ENCODE measurements at places on chromosomes 5 and 9.
A peak's percentile ranks its signal among the peaks of the same experiment; 100 is the strongest.

GRCh38 chr5:73201547-73202513, 28.8 kb downstream of the TMEM174 start:
- DNase-seq = peak; percentile 46

- DNase-seq = peak; percentile 93
Observed at GRCh38 chr5:177311723-177312648, at the start of gene MXD3. TSS of gene MXD3 (minus strand) at chr5:177311898. CDS start at chr5:177311830, 68 bp downstream.

DNA sequence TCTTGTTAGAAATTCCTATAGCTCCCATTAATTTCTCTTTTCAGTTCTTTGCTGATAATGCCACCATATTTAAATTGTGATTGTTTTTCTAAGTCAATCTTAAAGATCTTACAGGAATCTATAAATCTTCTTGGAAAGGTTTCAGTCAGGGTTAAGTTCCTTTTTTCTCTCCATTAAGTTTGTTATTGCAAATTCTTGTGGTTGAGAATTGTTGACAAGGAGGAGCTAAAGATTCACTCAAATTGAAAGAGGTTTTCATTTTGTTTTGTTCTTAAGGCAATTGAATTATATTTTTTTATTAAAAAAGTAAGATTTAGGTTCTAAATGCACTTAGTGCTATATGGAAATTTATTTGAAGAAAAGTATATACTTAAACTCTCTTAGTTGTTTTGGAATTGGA, 213.4 kb downstream of the PRR16 start:
- DNase-seq = no peak

- DNase-seq = no peak
Observed at GRCh38 chr5:8288334-8288733, 419.4 kb downstream of the MTRR start.

- no peak for DNase-seq
Observed at GRCh38 chr5:109669991-109670706, 19.6 kb upstream of the MAN2A1 start.

DNA sequence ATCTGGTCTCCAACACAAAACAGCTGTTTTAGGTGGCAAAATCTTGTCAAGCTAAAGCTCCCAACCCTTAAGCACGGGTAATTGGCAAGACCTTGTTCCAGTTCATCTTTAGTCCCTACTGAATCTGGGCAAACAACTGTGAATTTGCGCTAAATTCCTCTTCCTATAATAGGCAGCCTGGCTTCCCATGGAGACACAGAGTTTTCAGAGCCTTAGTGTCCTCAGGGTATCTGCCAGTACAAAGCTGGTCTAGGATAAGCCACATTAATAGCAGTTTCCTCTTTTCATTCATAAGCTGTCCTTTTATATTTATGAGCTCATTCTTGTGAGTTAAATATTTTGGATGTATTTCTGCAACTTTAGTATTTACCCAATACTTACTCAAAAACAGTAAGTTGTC, 59.5 kb downstream of the FGF10 start:
- DNase-seq = no peak

DNA sequence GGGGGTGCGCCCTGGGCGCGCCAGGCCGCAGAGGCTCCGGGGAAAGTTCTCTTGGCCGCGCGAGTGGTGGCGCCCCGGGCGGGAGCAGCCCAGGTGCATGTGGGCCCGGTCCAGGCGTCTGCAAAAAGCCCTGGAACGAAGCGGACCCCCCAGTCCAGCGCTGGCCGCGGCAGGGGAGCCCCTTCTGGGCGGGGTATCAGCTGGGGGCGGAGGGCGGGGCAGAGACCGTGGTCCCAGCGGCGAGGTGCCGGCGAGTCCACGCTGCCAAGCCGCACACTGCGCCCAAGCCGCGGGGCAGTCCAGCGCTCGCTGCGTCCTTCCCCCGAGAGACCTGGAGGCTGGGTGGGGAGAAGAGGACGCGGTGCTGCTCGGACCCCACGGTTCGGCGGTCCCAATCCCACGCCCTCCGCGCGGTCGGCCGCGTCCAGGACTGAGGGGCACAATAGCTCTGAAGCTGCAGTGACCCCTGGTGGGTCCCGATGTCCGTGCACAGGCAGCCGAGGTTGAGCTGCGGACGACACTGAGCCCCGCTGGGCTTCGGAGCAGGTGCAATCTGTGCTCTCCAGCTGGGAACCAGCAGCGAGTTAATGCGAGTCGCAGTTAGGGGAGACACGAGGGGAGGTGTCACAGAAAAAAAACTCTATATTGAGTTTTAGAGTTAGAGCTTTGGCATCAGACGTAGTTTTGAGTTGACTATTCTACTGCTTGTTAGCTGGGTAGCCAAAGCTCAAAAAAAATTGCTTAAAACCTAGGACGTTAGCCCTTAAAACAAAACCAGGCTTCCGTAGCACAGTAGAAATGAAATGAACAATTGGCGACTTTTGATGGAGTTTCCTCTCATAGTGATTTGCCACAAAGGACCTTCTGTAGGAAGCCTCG, 1.1 kb upstream of the EPB41L4A start:
- DNase-seq = peak; percentile 55

DNA sequence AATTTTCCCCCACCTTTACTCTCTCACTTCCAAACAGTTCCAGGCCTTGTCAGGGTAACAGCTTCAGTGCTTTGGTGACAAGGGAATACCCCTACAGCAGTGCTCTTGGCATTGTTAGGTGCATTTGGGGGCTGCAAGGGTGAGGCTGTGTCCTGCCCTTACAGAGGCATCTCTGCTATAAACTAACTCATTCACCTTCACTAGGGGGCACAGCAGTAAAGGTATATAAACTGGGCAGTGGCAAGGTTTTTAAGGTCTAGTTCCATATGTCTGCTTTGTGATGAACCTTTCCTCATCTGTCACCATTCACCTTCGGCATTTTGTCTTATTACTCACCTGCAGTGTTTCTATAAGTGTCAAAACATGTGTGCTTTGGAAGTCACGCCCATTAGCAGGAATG, 79.1 kb upstream of the GPR151 start:
- no peak for DNase-seq

- DNase-seq = no peak
Observed at GRCh38 chr5:148208226-148208625, 5.4 kb downstream of the SPINK6 start.

DNA sequence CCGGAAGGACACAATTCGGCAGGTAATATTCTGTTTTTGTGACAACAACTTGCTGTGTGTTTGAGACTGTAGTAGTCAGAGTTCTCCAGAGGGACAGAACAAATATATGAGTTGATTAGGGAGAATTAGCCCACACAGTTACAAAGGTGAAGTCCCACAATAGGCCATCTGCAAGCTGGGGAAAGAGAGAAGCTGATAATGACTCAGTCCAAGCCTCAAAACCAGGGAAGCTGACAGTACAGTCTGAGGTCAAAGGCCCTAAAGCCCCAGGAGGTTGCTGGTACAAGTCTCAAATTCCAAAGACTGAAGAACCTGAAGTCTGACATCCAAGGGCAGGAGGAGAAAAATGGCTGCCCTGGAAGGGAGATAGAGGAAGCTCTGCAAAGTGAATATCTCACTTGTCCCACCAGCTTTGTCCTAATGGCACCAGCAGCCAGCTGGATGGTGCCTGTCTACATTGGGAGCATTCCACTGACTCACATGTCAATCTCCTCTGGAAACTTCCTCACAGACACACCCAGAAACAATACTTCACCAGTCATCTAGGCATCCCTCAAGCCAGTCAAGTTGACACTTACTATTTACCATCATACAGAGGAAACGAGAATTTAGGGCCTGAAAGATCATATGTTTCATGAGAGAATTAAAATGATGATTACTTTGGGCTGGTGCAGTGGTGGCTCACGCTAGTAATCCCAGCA, 36.3 kb upstream of the CTXN3 start:
- DNase-seq = no peak

GRCh38 chr5:164844348-164844747, 1338.9 kb downstream of the MAT2B start:
- DNase-seq = no peak

DNA sequence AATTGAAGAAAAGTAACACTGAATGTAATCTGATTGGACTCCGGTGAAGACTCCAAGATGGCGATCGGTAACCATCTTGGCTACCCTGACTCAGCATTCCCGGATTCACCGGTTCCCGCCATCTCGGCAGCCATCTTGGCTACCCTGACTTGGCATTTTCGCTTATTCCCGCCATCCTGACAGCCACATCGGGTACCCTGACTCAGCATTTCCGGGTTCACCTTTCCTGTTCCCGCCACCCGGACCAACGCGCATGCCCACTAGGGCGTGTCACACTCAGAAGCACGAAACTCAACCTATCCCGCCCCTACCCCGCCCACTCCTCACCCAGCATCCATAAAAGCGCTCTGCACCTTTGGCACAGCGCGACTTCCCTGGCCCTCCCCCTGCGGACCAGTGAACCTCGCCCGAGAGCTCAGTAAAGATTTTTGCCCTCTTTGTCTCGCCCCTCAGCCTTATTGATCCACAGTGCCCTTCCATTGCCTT, 17.2 kb downstream of the SPTLC1 start:
- no peak for DNase-seq

DNA sequence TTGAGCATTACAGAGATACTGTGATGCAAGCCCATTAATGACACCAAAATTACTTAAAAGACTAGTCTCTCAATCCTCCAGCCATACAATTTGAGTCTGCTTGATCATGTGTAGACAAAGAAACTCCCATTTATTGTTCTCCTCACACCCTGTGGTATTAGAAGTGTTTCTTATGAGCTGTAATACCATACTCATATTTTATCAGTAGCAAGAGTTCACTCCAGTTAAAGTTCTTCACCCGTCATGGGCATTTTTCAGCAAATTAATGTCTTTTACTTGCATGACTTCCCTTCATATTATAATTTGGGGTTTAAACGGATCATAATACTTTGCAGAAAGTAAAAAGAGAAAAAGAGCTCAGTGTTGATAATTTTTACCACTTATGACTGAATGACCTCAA, 242.9 kb downstream of the BNC2 start:
- DNase-seq = no peak

- DNase-seq = no peak
Observed at GRCh38 chr5:132203464-132203818, 24.2 kb downstream of the P4HA2 start.

- peak; percentile 20 for DNase-seq
Observed at GRCh38 chr5:69364414-69364813, 4.9 kb downstream of the AK6 start.

DNA sequence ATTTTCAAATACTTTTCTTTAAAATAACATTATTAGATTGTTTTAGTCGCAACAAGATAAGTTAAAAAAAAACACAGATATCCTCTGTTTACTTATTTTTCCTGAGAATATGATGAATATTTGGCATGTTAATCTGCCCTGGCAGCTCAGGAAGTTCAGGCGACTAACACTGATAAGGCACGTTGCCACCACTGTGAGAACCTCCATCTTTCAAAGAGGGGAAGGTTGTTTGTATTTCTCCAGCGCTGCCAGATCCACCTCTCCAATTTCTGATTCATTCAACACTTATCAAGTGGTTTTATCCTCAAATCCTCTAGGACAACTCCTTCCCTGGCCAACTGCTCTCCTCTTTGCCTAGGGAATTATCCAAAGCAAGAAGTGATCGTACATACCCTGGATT, 21.8 kb downstream of the CTNNAL1 start:
- no peak for DNase-seq

DNA sequence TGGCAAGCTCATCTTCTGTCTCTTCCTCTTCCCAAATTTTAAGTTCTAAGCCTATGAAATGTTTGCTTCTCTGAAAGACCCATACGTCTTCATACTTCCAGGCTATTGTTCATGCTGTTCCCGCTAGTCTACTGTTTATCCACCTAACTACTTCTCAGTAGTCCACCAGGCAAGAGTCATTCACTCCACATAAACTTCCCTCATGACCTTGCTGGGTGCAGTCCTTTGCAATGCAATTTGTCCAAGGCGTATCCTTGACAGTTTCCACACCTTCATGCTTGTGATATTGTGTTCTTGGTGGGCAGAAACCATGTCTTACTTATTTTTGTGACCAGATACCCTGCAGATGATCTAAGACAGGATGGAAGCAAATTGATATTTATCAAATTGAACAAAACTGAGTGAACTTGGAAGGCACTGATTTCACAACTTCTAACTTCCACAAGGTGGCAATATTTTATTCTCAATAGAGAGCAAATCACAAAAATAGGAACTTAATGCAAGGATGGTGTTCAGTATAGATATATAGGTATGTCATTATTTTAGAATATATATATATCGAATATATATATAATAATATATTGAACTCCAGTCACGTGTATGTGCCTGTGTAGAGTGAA, 30.3 kb downstream of the TYRP1 start:
- no peak for DNase-seq

DNA sequence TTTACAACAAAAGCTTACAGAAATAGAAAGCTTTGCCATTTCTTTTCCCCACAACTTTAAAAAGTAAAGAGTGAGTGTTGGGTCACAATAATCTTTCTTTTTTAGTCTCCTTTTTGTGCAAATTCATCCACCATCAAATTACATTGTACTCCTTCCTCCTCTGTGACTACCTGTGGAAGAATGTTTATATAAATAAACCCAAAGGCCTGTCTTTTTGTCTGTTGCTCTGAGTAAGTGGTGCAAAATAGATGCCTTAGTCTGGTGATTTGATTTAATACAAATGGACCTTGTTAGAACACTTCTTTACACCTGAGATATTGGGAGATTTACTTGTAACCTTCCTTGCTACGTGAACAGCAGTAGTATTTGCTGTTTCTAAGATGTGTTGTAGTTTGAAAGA, 53.5 kb upstream of the TAF11L2 start:
- DNase-seq = no peak

DNA sequence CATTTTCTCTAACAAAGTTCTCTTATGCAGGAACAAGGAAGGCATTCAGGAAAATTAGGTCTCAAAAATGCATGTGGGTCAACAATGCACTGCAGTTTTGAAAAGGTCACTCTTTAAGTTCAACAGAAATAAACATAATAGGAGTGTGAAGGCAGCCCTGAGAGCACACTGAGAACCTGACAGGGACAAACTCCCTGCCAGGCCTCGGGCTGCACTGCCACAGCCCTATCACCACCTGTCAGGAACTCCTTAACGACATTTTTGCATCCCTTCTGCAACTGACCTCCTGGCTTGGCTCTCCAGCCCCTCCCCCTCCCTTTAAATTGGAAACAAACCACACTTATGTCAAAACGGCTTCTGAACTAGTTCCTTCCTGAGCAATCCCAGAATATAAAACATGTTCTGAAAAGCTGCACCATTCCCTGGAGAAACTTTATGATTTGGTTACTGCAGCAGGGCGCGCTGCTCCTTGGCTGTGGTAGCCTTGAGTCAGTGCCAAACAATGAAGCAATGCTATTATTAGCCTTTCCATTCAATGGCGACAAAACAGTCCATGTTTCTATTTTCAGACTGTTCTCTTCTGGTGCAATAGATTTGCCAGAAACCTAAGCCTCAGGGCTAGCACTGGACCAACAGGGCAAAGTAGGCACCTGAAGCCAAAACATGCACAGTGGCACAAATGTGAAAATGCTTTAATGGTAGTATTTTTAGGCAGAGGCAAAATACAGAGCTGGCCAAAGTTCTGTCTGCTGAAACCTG, 160.1 kb upstream of the ZNF608 start:
- DNase-seq = no peak

DNA sequence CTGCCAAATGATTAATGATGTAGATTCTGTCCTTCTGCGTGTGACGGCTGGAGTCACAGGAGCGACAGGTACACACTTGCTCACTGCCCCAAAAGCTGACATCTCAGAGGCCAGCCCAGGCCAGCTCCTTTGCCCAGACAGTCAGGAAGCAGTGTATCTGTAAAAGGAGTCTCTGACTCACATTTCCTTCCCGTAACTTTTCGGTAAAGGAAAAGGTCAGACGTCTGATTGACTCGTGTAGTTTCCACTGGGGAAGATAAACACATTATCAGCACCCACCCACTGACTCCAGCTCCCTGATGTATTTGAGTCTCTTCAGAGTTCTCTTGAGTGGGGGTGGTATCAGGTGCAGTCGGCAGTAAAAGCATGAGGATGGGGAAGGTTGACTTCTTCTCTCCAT, 64.4 kb upstream of the WWC1 start:
- DNase-seq = no peak

Measured in GM12891 (cell line).